Sciatic nerve (tissue), 2 donors: ENCODE measurements at places on chromosomes 7 and 10. TPM values are rescaled to one million over a fixed set of nuclear protein-coding genes. Genes with fewer than 3 reads are reported as not detected.

The DPYSL4 gene
- total RNA-seq: 0.31 TPM

DNA sequence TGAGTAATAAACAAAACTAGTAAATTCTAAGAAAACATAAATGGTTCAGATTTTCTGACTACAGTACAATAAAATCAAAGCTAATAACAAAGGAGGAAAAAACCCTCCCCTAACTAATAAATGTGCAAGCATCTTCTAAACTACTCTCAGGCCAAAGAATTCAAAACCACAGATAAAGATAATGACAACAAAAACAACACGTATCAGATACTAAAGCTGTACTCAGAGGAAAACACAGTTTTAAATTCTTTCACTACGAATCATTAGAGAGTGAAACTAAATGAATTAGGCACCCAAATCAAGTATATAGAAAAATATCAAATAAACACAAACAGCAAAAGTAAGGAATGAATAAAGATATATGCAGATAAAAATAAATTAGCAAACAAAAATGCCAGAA lies 200.9 kb downstream of the TEX36 start:
- DNase-seq: no peak

- DNase-seq: no peak
Observed at GRCh38 chr7:132942701-132943100, 139.2 kb downstream of the CHCHD3 start.

DNA sequence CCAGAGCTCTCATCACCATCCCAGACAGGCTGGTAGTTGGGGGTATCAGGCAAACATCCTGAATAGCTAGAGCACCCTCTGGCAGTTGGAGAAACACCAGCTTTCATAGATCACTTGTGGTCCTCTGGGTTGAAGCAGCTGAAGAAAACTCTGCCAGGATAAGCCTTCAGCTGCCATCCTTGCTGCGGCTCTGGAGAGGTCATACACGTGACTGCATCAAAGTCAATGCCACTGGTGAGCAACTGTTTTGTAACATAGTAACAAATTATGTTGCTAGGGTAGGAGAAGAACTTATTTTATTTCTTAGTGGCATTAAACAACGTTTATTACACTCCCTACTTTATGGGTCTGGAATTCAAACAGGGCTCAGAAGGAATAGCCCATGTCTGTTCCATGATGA lies 19.2 kb upstream of the PANK1 start:
- DNase-seq: no peak

- no peak for DNase-seq
Observed at GRCh38 chr7:83248000-83248399, 85.3 kb upstream of the PCLO start.

- DNase-seq: no peak
Observed at GRCh38 chr7:87495366-87495765, 19.9 kb upstream of the ABCB4 start.

GRCh38 chr7:1619152-1620079 lies 49.6 kb upstream of the PSMG3 start:
- no peak for DNase-seq

DNA sequence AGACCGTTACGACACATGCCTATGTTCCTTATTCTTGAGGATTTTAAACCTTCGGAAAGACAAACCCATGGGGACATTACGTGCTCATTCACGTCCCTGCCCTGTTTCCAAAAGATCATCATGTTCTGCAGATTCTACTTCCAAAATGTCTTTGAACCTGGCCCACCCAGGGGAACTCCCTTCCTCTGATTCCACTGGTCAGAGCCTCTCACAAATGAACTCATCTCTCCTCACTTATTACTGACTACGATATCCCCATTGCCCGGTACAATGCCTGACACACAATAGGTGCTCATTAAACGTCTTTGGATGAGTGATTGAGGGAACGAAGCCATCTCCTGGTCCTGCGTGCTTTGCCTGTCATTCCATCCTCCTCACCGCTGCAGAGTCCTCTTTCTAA lies 168.3 kb upstream of the RNF32 start:
- no peak for DNase-seq

DNA sequence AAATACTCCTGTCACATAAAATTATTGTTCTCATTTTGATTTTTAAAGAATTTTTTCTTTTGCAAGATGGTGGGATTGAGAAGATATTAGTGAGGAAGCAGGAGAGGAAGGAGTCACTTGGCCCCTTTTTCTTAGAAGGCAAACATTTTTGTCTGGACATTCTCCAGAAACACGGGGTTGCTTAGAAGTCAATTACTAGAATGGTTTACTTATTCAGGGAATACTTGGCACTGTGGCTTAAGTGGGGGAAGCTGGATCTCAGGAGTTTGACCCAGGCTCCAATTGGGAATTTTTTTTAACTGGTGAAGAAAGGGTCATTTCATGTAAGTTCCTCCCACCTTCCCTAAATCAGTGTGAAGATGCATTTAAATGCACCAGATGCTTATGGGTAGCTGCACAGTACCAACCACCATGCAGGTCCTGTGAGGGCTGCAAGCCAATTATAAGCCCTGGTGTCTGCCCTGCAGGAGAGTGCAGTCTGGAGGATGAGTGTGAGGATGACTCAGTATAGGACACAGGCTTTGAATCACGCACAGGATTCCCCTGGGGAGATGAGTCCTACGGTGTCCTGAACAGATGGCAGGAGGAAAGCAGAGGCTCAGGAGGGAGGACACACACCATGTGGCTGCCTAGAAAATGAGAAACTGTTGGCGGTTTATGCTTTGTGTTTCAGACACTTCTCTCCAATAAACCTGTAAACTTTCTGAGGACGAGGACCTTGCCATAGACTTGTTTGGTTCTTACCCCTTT lies 299.1 kb downstream of the PLXNA4 start:
- no peak for DNase-seq

DNA sequence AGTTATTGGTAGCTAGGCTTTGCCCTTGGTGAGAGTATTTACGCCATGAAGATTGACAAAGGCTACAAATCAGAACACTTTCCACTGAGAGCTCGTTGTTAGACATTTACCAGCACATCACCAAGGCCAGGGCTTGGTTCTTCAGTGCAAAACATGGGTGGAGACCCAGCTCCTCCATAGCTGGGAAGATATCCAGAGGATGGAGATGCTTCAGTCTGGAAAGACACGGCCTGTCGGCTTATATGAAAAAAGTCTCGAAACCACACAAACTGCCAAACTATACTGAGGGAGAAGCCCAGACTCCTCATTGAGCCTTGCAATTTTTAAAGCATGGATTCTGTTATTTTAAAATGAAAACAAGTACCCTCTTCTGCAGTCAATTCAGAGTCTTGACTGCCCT lies 83.4 kb upstream of the ANLN start:
- no peak for DNase-seq
